Left lung (tissue), 14 donors: ENCODE measurements at places on chromosomes 16 and 17.

DNA sequence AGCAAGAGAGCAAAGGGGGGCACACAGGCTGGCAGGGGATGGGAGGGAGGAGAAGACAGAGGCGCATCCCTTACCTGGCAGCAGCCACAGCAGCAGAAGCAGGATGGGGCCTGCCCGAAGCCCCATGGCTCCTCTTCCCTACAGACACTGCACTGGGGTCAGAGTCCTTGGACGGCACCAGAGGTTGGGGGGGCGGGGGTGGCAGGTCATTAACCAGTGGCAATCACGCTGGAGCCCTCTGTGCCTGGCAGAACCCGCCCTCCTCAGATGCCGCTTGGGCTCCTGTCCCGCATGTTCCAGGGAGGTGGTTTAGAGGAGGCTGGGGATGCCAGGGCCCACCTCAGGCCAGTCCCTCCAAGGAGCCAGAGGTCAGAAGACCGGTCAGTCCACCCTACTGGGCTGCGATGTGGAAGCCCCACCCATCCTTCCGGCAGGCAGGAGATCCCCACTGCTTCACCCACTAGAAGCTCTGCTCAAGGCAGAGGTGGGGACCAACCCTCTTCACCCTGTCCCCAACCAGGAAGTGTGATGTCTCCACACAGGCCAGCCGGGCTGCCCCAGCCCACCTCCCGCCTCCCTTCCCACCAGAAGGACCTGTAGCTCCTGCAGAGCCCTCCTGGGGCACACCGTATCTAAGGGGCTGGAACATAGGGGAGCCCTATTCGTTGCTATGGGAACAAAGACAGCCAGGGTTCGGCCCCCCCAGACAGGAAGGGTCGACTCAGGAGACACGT is 11.7 kb downstream of the ZG16B start:
- peak overlapping the region; percentile 11 for H3K4me3 ChIP-seq
- no peaks in the 10 kb centered on the region for H3K36me3 ChIP-seq
- no peaks in the 10 kb centered on the region for H3K27me3 ChIP-seq

- peaks cover 8% of the 10 kb centered on the region for H3K4me1 ChIP-seq
- no peak overlapping the region for H3K27ac ChIP-seq
- no peaks in the 10 kb centered on the region for H3K36me3 ChIP-seq
- DNase-seq: peak; percentile 63
- H3K27me3 ChIP-seq: no peaks in the 10 kb centered on the region
Observed at GRCh38 chr17:77879896-77880280, 78.6 kb upstream of the TNRC6C start.

DNA sequence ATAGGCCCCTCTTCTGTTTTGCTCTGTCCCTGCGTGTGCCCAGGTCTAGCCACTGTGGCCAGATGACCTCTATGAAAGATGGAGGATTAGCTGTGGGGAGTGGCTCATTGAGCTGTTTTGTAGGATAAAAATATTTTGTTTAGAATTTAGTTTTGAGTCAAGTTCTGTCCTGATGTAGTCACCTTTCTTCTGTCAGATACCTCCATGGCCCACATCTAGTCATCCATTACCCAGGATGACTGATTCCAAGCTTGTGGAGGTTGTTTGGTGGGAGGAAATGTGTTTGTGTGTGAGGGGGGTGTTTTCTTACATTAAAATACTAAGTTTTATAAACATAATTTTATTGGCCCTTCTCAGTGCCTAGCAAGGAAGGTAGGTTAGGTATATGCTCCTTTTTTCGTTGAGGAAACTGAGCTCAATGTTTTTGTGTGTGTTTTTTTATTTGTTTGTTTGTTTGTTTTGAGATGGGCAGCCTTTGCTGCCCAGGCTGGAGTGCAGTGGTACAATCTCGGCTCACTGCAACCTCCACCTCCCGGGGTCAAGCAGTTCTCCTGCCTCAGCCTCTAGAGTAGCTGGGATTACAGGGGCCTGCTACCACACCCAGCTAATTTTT is 16.3 kb downstream of the SNX11 start:
- H3K27me3 ChIP-seq: no peaks in the 10 kb centered on the region
- no peak overlapping the region for H3K27ac ChIP-seq
- H3K4me1 ChIP-seq: no peaks in the 10 kb centered on the region
- H3K36me3 ChIP-seq: no peaks in the 10 kb centered on the region

- no peak overlapping the region for H3K27ac ChIP-seq
- H3K27me3 ChIP-seq: no peaks in the 10 kb centered on the region
- no peaks in the 10 kb centered on the region for H3K4me1 ChIP-seq
- DNase-seq: no peak
- no peaks in the 10 kb centered on the region for H3K36me3 ChIP-seq
Observed at GRCh38 chr16:9447195-9447551, 355.7 kb downstream of the HAPSTR1 start.

DNA sequence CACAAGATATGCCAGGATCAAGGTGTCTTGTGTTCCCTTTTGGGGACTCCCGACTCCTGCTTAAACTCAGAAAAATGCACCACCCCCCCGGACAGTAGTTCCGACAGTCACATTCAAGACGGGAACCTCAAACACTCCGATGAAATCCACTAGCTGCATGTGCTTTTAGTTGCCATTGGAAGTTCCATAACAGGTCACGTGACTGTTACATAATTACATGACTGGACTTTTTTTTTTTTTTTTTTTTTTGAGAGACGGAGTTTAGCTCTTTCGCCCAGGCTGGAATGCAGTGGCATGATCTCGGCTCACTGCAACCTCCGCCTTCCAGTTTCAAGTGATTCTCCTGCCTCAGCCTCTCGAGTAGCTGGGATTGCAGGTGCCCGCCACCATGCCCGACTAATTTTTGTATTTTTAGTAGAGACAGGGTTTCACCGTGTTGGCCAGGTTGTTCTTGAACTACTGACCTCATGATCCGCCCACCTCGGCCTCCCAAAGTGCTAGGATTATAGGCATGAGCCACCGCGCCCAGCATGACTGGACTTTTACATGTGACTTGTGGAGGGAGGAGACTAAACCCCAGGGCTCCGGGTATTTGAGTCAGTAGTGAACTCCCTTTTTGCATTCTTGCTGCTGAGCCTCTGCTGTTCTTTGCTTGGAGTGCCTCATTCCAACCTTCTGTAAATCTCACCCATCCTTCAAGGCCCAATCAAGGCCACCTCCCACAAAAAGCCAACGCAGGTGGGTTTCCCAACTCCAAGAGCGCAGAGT is 1.6 kb downstream of the SIRT7 start:
- no peak overlapping the region for H3K4me3 ChIP-seq
- no peak overlapping the region for H3K27ac ChIP-seq
- peaks cover 67% of the 10 kb centered on the region for H3K4me1 ChIP-seq
- H3K27me3 ChIP-seq: no peaks in the 10 kb centered on the region
- H3K36me3 ChIP-seq: no peaks in the 10 kb centered on the region

DNA sequence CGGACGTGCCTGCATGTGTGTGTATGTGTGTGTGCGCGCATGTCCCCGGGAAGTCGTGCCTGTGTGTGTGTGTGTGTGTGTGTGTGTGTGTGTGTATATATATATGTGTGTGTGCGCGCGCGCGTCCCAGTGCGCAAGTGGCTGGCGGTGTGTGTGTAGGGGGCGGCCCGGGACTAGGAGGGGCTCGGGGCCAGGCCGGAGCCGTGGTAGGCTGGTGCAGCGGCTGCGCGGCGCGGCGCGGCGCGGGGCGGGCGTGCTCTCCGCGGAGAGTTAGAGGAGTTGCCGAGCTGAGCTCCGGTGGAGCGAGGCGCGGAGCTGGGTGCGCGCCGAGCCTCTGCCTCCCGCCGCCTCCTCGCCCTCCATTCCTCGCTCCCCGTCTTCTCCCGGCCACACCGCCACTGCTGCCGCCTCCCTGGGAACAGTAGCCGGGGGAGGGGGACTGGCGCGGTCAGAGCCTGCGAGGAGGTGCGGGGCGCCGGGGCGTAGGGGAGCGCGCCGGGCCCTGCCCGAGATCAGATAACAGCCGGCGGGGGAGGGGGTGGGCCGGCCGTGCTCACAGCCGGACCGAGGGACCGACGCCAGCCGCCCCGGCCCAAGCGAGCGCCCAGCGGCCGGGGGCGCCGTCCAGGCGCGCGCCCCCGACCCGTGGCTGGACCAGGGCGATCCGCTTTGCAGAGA is at the start of gene KCNJ12:
TSS of gene KCNJ12 (plus strand) at position 277 of the 678 bp plus-strand sequence. CDS start 38,986 bp downstream, outside the sequence.
- H3K4me3 ChIP-seq: peak within 1 kb of the TSS; percentile 28
- peaks cover 20% of the 10 kb centered on the region for H3K27me3 ChIP-seq
- peak; percentile 55 for DNase-seq

DNA sequence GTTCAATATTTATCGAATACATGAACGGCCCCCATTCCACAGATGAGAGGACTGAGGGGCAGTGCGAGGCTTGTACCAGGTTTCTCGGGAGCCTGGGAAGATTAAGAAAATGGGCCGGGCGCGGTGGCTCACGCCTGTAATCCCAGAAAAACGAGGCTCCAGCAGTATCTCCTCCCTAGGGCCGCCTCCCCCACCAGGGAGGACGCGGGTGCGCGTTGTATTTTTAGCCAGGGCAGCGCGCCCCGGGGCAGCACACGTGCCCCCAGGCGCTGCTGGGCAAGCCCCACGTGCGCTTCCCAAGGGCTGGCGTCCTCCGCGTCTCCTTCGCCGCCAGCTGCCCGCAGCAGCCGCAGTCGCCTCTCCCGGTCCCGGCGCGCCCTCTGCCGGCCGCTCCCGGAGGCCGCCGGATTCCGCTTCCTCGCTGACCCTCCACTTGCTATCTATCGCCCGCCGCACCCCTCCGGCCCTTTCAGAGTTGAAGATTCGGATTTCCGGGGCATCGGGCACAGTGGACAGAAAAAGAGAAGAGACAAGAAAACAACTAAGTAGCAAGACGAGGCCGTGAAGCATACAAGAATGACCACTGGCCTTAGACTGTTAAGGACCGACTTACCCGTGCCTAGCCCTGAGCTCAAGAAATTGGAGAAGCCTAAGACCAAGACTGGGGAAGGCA is 1.9 kb upstream of the YBX2 start:
- no peak overlapping the region for H3K27ac ChIP-seq
- DNase-seq: peak; percentile 98
- H3K27me3 ChIP-seq: peaks cover 66% of the 10 kb centered on the region
- H3K4me1 ChIP-seq: peaks cover 13% of the 10 kb centered on the region
- no peaks in the 10 kb centered on the region for H3K36me3 ChIP-seq

DNA sequence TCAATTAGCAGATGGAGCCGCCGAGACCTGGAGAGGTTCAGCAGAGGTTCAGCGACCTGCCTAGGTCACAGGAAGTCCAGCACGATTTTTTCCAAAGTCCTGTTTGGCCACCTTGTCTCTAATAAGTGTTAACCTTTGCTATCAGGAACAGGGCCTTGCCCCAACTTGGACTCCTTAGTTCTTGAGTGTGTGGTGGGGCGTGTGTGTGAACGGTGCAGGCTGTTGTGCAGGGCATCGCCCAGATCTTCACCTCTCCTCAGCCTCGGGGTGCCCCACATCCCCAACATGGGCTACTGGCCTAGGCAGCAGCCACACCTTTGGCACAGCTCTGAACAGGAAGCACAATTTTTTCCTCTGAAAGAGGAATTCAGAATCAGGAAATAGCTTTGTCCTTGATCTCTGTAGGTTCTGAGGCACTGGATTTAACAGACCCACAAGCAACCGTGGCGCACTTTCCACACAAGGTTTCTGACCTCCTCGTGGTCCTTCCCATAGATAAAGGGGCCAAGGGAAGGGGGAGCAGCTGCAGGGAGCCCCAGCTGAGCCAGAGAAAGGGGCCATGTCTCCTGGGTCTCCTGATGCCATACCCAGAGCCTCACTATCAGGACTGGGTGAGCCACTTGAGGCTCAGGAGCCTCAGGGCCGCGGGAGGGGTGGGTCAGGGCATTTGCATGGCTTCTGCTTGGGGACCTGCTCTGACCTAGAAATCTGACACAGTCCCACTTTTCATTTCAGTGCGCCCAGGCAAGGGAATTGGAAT is 10.4 kb downstream of the MPRIP start:
- peaks cover 74% of the 10 kb centered on the region for H3K4me1 ChIP-seq
- H3K36me3 ChIP-seq: peaks cover 5% of the 10 kb centered on the region
- DNase-seq: no peak
- H3K27me3 ChIP-seq: no peaks in the 10 kb centered on the region
- H3K27ac ChIP-seq: peak overlapping the region; percentile 21

DNA sequence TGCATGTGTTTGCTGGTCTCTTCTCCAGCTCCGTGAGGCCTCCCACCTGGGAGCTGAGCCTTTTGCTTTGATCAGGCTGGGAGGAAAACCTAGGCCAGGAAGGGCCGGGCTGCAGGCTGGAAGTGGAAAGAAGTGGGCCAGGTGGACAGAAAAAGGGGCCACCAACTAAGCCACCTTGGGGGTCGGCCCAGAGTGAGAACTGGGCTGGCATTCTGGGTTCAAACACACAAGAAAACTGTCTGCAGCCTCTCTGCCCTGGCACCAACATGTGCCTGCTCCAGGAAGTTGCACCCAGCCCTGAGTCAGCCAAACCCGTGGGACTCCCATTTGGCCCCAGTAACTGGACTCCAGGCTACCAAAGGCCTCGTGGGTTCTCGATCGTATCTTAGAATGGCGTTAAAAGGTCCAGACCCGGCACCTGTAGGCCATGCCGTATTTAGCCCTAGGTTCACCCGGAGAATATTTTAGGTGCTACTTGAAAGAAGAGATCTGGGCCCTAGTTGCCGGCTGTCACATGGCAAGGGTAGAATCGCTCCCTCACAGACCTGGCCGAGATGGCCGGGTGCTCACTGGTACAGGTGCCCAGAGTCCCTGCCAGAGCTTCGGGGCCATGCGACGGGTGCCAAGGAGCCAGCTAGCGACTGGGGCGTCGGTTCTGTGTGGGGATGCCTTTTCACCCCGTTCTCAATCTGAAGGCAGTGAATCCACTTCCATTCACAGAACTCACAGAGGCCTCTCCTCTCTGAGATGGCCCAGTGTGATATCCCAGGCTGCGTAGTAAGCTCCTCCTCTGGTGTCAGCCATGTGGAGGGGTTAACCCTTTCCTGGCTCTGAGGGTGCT is 236.6 kb downstream of the MRTFB start:
- peaks cover 44% of the 10 kb centered on the region for H3K27me3 ChIP-seq
- no peaks in the 10 kb centered on the region for H3K36me3 ChIP-seq
- H3K27ac ChIP-seq: no peak overlapping the region
- DNase-seq: no peak

GRCh38 chr17:73616120-73616872 is 27.9 kb downstream of the SDK2 start:
- H3K36me3 ChIP-seq: no peaks in the 10 kb centered on the region
- no peaks in the 10 kb centered on the region for H3K27me3 ChIP-seq
- no peaks in the 10 kb centered on the region for H3K4me1 ChIP-seq
- peak; percentile 48 for DNase-seq
- H3K4me3 ChIP-seq: no peak overlapping the region

GRCh38 chr16:4293181-4293716 is 20.4 kb upstream of the TFAP4 start:
- H3K4me1 ChIP-seq: peaks cover 19% of the 10 kb centered on the region
- H3K27ac ChIP-seq: no peak overlapping the region
